ENCODE measurements at places on chromosomes 1 and 21.

DNA sequence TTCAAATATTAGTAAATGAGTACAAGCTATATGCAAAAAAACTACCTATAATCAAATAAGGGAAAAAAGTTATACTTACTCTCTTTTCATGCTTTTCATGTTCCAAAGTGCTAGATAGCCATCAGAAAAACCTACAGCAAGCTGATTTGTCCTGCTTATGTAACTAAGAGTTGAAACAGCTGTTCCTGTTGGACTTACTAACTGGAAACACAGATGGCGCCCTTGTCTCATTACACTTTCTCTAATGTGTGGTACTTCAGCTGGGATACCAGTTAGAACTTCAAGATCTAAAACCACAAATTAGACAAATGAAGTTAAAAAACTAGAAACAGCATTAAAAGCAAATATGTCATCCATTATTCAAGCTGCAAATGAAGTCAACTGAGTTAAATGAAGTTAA lies 24.3 kb downstream of the AHCTF1 start:
- no peak for DNase-seq

- DNase-seq, result no peak
These were observed 28.3 kb upstream of the PPM1J start for GRCh38 chr1:112743174-112744008.

DNA sequence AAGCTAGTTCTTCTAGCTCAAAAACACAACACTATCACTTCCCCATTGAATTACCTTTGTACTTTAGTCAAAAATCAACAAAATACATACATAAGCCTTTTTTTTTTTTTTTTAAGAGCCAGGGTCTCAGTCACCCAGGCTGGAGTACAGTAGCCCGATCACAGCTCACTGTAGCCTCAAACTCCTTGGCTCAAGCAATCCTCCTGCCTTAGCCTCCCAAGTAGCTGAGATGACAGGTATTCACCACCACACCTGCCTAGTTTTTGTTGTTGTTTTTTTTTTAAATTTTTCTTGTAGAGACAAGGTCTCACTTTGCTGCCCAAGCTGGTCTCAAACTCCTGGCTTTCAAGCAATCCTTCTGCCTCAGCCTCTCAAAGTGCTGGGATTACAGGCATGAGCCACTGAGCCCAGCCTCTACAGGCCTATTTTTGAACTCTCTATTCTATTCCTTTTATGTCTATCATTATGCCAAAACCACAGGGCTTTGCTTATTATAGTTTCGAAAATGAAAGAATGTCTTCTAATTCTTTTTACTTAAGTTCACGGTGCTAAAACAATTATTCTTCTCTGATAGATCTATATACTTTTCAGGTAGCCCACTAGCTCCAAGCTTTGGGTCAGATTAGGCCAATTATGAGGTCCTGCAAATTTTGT lies 29.6 kb downstream of the GPBP1L1 start:
- DNase-seq, result no peak

DNA sequence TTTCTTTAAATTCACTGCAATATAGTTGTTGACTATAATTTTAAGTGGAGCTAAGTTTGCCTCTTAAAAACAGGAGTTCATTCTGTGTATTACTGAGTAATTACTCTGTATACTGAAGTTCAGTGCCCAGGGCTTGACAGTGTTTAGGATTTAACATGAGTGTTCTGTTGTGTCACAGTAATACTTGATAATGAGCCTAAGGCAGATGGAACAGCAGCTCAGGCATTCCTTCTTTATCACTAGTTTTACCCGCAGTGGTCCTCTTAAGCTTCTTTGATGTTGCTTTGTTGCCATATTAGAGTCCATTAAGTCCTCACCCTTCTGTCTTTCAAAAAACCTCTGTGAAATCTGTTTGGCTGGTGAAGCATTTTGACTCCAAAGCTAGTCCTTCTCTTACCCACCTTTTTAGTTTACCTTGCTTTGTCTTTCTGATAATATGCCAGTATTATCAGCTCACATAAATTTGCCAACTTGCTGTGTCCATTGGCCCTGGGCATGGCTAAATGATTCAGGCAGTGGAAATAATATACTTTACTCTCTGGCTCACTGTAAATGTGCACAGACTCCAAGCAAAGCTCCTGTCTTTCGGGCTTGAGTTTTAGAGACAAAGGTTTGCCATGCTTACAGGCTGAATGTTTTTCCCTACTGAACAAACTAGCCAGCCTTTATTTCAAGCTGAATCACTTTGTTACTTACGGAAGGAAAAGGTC lies 17.7 kb downstream of the HIPK1 start:
- DNase-seq, result no peak

GRCh38 chr1:226972931-226973330 lies 32.8 kb downstream of the COQ8A start:
- DNase-seq, result no peak

DNA sequence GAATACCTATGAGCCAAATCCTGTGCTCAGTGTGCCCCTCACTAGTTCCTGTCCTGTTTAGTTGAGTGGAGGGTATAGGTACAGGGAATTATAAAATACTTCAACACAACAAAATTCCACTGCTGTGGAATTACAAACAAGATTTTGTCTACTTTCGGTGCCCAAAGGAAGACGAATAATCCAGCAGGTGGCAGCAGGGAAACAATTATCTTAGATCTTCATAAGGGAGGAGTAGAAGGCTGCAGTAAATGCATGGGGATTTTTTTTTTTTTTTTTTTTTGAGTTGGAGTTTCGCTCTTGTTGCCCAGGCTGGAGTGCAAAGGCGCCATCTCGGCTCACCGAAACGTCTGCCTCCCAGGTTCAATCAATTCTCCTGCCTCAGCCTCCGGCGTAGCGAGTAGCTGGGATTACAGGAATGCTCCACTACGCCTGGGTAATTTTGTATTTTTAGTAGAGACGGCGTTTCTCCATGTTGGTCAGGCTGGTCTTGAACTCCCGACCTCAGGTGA lies 2.0 kb upstream of the PIP5K1A start:
- DNase-seq, result peak; percentile 21

DNA sequence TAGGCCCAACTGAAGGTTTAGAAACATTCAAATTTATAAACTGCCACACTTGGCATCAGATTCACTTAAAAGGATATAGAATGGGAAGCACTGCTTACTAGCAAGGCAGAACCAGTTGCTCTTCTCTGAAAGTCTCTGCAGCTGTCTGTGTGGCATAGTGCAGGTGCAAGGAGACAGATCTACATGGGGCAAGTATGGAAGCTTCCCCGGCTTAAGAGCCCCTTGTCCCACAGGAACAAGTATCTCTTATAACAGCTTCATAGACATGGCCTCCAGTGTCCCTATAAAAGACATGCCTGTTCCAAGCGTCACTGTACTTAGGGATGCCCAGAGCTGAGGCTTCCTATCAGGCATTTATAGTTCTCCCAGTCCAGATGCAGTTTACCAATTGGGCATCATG lies 26.5 kb downstream of the ZBTB8B start:
- no peak for DNase-seq

DNA sequence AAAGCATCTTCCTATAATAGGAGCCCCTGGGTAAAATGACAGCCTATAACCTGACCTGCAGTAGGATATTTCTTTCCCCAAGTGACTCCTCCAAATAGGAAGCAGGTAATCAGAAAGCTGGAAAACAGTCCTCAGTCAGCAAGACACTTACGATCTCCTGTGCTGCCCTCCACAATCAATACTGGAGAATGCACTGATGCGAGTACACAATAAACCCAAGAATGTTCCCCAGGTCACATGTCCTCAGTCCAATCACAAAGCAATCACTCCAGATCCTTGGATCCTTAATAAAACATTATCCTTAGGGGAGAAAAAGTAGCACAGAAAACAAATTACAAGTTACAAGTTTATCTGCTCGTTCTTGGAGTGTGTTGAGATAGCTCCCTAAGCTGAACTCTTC lies 233.1 kb downstream of the SLC45A1 start:
- DNase-seq, result no peak

GRCh38 chr1:185520188-185520920 lies 203.3 kb upstream of the IVNS1ABP start:
- DNase-seq, result no peak

DNA sequence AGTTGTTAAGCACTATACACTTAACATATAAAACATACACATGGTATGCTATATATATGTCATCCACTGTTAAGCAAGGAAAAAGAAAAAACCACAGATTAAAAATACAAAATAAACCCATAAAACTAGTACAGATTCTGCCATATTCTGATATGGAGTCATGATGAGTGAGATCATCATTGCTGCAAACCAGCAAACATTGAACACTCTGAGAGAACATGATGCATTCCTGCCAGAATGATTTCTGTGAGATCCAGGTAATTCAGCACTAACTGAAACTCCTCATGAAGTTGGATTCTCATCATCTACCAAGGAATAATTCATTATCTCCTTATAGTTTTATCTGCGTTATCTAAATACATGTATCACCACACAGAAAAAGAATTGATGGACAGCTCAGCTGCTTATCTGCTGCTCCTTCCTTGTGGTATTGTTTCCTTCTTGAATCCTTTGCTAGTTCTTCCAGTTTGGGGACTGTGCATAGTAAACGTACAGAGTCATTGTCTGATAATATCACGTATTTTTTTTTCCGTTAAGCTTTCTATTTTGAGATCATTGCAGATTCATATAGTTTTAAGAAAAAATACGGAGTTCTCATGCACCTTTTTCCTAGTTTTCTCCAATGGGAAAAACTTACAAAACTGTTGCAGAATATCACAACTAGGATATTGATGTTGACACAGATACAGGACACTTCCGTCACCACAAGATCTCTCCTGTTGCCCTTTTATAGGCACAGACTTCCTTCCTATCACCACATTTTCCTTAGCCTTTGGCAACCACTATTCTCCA lies 9.3 kb downstream of the RAB4A start:
- no peak for DNase-seq

DNA sequence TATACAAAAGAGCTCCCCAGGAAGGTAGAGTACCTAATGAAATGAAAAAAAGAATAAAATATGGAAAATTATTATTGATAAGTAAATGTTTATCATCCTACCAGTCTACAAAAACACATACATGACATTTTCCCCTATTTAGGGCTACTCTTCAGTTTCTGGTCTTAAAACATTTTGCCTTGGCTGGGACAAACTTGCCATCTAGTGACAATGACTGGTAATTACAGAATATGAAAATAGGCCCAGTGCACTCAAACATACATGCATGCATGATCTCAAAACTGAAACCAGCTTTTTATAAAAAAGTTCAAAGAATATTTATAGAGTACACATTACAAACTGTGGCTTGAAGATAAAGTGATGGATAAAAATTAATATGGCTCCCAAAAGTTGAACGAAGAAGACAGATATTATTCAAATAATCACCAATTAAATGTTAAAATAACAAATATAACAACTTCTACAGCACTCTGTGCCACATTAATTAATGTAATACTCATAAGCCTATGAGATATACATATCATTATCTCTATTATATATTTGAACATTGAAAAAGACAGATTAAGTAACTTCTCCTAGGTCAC lies 10.5 kb upstream of the RNPC3 start:
- no peak for DNase-seq

DNA sequence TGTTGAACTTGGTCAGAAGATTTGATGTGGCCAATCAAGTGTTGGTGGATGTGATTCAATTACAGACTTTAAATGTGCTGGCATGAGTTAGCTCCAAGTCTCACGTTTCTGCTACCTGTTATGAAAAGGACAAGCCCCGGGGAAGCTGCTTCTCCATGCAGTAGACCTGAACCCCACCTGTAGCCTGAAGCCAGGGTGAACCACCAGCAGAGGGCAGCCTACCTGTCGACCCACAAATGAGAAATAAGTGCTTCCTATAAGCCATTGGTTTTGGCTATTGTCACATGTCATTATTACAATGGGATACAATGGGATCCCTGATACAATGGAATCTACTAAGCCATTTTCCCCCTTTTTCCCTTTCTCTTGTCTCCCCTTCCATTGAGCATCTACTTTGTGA lies 230.2 kb downstream of the PRDM2 start:
- peak; percentile 11 for DNase-seq

DNA sequence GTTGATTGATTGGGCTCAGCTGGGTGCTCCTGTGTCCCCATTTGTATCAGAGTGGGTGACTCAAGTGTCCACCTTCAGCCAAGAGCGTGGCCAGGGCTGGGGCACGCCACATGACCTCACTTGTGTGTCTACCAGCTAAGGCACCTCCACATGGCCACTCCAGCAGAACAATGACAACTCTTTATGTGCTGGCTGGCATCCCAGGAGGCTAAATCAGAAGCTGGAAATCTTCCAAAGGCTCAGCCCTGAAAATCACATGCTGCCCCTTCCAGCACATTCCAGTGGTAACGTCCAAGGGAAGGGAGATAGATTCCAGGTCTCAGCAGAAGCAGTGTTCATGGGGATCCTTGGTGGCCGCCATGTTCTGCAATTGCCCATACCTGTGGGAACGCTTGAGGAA lies 585.5 kb downstream of the AJAP1 start:
- no peak for DNase-seq

- no peak for DNase-seq
These were observed 54.2 kb upstream of the DNAJC6 start for GRCh38 chr1:65255035-65255655.

- DNase-seq, result no peak
These were observed 4.8 kb upstream of the SLC35D1 start for GRCh38 chr1:67058761-67059160.

DNA sequence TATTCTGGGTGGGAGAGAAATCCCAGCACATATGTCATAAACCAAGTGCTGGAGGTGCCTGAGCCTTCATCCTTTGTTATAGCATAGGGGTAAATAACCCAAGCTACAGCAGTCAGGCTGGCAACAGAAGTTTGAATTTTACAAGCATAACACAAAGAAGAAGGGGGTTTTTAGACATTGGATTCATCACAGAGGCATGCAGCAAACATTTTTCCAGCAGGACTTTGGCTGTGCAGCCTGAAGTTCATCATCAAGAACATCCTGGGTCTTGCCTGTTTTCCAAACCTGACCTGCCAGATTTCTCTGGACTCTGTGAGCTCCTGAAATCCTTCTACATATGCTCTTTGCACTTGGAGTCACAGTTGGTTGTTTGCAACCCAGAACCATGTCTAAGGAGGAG lies 16.2 kb downstream of the PTGER3 start:
- DNase-seq, result no peak

DNA sequence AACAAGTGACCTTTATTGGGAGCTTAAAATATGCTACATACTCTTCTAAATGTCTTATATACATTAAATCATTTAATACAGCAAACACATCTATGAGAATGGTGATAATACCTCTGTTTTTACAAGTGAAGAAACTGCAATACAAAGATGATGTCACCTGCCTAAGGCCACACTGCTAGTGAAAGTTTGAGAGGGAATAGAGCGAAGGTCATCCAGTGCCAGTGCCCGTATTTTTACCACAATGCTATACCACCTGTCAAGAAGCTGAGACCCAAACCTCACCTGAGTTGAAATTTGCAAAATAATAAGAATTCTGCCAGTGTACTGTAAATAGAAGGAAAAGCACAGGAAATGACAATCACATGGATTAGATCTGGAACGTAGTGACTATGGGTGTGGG lies 200.4 kb upstream of the TMPRSS15 start:
- DNase-seq, result no peak
